ENCODE measurements at places on chromosomes 7 and 10.

DNA sequence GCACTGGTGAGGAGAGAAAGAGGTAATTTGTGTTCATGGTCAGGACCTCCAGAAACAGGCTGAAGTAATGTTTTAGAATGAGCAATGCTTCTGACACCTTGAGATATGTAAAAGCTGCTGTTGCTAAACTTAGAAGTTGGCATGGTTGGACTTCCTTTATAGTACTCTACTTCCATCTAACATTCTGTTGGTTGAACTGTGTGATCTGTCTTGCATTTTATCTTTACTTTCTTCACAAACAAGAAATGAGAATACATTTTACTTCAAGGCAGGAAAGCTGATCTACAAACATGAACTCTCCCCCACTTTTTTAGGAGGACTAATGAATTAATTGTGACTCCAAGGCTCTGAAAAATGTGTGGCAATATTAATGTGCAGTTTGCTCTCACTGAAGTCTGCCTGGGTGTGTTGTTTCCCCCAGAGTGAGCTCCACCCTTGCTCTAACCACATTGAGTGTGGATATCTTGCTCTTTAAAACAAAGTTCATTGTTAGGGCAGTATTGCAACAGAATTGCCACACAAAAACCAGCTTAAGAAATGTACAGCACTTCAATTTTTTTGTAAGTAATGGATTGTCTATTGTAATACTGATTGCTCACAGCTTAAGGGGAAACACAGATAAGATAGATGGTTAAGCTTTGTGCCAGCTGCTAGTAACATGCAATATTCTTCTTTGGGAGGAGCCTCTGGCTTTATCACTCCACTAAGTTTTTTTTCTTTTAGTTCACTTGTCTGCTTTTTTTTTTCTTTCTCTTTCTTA lies 69.0 kb downstream of the ADD3 start:
- DNase-seq = peak; percentile 45

DNA sequence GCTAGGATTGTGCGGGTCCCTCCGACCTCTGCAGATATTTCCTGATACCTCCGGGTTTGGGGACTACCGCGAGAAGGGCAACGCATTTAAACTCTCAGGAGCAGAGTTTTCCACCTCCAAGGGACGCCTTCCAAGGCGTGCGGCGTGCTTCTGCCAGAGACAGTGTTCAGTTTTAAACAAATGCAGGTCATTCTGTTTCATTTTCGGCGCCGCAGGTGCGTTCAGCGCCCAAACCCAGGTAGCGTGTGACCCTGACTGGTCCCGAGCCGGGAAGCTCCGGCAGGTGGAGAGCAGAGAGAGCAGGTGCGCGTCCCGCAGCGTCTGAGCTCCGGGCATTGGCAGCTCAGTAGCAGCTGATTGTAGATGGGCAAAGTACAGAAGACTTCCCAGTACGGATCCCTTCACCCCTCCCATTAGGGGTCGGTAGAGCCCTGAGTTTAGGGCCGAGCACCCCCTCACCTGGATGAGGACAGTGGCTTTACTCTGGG lies 1.4 kb upstream of the CYP26A1 start:
- no peak for DNase-seq

DNA sequence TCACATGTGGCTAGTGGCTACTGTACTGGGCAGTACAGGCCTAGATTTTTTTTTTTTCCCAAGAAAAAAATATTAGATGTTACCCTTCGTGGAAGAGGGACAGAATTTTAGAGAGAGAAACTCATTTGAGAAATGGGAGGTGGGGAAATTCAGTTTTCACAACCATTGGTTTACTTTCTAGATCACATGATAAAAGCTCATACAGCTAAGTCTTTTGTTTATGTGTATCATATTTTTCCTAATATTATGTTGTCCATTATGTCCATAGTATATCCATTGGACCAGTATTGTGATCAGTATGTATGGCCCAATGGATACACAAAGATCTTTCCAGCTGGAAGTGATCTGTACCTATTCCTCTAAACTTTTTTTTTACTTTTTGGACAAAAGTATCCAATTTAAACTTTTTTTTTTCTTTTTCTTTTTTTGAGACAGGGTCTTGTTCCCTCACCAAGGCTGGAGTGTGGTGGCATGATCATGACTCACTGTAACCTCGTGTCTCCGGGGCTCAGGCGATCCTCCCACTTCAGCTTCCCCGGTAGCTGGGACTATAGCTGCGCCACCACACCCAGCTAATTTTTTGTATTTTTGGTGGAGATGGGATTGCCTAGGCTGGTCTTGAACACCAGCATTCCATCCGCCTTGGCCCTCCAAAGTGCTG lies 4.1 kb downstream of the CALU start:
- DNase-seq = no peak

- DNase-seq = no peak
These were observed 592.7 kb downstream of the PARD3 start for GRCh38 chr10:34222359-34222758.

- peak; percentile 99 for DNase-seq
These were observed 108.9 kb downstream of the IPMK start for GRCh38 chr10:58158806-58159205.

DNA sequence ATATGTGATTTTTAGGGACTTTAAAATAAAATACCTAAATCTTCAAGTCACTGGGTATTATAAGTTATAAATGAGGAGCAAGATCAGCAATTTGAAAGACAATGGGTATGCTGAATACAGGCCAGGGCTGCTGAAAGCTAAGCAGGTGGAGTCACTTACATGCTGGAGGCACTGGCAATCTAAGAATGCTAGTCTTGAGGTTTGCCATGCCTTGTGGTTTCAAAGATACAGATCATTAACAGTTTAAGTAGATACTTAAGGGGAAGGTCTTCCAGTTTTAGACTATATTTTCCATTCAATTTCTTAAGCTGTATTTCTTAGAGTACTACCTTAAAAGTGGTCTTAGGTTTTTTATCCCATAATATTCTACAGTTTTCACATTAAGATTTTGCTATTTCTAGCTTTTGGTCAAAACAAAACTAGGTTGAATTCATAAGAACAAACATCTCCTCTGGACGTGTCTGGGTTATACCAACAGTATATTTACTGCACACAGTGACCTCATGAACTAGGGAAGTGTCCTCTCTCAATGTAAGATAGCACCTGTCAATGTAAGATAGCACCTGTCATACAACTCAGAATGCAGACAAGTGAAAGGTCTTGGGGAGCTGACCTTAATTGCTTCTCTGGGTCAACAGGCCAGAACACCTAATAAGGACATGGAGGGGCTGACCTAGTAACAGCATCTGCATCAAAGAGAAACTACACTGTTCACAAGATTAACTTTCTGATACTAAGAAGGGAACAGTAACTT lies 2.0 kb downstream of the SRI start:
- no peak for DNase-seq

DNA sequence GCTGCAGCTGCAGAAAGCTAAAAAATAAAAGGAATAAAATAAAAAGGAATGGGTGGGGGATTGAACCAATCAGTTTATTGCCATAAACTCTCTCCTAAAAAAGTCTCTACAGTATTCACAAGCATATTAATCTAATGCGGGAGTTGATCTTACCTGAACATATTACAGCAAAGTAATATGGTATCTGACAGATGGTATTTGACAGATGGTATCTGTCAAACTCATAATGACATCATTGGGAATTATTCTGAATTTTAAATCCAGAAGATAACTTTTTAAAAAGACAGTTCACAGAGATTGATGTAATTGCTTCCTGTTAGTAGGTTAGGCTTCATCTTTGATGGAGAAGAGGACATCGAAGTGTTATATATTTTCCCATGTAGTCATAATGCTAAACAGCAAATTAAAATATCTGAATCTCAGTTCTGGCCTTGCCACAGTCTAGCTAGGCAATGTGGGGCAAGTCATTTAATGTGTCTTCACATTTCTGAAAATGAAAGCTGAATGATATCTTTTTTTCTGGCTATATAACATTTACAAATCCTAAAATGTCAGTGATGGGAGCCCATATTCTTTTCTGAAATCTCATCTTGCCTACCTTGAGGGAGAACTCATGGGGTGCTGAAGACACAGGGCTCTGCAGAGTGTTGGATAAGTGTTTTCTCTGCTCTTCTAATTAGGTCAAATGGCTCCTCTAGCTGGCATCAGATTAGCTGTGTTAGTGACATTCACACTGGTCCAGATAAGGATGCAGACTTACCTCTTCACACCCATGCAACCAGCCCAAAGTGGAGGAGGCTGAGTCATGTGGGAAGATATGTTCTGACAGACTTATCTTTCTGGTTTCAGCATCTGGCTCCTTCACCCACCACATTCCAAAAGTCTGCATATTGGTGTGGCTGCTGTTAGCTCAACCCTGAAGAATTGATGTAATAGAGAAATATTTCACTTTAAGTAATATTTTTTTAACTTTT lies 2.1 kb upstream of the LIPM start:
- DNase-seq = no peak

DNA sequence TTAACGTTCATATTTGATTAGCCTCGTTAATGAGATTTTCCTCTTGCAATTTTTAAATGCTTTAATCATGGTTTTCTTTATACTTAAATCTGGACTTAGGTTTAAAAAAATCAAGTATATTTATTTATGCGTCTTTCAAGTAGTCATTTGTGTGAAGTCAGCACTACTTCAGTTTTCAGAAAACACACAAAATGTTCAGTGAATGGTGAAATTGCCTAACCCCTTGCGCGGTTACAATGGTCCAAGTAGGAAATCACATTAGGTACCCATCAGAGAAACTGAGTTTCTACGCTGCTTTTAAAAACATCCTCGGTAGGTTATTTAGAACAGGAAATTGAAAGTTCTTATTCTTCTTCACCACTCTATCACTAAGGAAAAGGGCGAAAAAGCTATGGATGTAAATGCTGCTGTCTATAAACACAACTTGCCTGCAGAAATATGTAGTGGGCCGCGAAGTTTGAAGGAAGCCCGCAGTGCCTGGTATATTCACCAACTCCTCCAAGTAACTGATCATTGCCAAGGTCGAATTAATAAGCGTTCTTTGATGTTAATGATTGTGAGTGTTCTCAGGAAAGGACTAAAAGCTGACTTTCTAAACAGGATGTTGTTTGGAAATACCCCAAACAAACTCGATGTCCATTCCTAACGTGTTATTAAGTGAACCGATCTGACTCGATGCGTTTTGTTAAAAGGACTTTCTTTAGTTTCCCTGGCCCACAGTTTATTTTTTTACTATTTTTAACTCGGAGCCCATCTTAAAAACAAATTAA lies 1.0 kb downstream of the SYPL1 start:
- no peak for DNase-seq

GRCh38 chr10:118047157-118047719 lies 497 bp upstream of the RAB11FIP2 start:
- DNase-seq = no peak

- DNase-seq = no peak
These were observed 14.1 kb downstream of the BMPR1A start for GRCh38 chr10:86770412-86770960.

DNA sequence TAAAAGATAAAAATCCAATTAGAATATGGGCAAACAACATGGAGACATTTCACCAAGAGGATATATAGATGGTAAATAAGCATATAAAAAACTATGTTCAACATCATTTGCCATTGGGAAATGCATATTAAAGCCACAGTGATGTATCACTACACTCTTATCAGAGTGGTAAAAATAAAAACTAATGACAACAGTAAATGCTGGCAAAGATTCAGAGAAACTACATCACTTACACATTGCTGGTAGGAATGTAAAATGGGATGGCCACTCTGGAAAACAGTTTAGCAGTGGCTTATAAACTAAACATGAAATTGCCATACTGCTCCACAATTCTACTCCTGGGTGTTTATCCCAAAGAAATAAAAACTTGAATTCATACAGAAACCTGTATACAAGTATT lies 59.2 kb downstream of the CROT start:
- DNase-seq = no peak

DNA sequence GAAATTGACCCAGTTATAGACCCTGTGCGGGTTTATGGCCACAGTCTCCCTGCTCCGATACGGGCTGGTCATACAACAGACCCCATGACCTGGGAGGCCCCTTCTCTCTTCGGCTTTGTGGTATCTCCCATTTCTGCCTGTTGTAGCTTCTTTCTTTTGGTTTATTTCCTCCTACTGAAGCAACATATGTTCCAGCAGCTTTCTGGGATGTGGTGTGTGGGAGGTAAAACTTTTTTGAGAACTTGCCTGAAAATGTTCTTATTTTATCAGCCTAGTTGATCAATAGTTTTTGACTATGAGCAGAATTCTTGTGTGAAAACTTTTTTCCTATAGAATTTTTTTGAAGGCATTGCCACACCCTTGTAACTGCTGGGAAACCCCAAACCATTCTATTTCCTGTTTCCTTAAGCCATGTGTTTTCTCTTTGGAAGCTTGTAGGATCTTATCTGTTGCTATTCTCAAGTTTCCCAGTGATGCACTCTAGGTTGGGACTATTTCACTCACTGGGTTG lies 80.0 kb downstream of the DAGLB start:
- DNase-seq = peak; percentile 65

DNA sequence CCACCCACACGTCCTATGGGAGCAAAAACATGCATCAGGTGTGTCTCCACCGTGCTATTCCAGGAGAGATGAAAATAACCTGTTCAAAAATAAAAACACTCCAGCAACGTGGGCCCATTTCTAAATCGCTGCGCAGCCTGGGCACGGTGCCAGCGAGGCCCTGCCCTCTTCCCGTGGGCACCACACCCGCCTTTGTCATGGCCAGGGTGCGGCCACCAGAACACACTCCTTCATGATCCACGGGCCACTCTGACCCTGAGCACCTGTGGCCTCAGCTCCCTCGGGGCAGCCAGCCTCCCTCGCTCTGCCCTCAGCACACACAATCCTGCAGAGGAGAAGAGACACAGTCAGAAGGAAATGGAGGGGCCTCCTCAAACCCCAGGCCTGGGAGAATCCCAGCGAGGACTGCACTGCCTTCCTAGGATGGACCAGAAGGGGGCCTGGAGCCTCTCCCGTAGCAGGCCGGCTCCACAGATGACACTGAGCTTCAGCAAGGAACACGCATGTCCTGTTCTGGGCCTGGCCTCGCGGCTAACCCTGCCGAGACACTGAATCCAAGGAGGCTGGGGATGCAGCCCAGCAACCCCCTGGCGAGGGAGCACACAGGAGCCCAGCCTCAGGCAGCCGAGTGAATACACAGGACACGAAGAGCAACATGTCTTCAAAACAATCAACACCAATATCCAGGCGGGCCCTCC lies 169.0 kb downstream of the MAD1L1 start:
- DNase-seq = no peak

DNA sequence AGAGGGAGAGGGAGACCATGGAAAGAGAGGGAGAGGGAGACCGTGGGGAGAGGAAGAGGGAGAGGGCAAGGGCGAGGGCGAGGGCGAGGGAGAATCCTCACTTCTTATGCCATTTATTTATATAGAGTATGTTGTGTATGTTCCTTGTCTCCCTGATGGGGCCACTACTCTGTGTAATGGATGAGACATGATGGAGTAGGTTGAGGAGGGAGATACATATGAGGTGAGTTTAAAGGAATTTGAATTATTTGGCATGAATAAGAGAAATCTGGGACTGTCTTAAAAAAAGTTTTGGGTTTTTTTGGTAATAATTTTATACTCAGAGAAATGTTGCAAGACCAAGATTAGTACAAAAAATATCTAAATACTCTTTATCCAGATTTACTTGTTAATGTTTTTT lies 20.1 kb downstream of the CCSER2 start:
- no peak for DNase-seq
